ENCODE measurements at places on chromosomes 5 and 9.
A peak's percentile ranks its signal among the peaks of the same experiment; 100 is the strongest.

DNA sequence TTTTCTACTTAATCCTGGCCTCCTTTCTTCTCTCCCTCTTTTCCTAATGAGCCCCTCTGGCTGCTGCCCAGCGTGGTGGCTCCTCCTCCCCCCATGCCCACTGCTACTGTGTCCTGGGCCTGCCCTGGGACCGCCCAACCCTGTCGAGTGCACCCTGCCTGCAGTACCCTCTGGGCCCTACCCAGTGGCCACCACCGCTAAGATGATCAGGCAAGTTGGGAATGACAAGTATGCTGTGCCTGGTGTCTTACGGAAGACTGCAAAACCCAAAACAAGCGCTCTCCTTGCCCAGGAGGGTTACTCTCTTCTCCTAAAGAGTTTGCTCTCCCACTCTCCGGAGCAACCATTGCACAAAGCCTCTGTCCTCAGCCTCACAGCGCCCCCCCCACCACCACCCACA is 273.7 kb downstream of the SYK start:
- DNase-seq = peak; percentile 10

DNA sequence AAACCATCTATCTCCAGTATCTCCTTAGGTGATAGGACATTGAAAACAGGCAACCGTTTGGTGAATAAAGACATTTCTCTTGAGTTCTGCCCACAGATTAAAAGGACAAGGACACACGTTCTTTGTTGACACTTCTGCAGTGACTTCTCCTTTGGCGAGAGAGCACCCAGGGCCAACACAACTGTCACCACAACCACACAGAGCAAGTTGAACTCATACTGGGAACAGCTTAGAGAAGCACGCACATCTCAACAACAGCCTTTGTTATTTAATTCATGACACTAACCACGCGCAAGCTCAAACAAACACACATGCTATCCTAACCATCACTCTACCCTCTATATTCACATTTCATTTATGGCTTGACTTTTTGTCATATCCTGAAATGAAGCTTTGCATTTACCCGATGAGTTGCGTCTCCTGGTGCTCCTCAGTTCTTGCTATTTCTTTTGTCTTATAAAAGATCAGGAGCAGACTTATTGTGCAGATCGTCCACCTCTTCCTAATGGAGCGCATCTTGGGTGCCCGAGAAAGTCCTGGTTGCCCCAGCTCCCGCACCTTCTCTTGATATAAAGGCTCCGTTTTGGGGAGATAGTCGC is 543 bp downstream of the ST8SIA4 start:
- DNase-seq = no peak

GRCh38 chr9:1173211-1173610 is 123.1 kb downstream of the DMRT2 start:
- no peak for DNase-seq

DNA sequence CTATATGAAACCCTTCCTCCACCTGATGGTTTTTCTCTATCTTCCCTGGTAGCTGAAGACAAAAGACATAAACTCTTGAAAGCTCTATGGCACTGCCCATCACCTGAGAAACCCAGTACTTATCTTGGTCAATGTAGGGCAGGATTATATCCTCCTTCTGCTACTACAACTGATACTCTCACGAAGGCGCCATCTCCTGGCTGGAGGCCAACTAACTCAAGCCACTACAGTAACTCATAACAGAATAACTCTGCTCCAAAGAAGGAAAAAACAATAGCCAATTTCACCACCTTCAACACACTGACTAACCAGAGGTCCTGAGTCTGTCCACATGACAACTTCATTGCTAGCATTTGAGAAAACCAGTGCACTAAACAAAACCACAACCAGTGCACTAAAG is 409.2 kb downstream of the CETN3 start:
- no peak for DNase-seq

DNA sequence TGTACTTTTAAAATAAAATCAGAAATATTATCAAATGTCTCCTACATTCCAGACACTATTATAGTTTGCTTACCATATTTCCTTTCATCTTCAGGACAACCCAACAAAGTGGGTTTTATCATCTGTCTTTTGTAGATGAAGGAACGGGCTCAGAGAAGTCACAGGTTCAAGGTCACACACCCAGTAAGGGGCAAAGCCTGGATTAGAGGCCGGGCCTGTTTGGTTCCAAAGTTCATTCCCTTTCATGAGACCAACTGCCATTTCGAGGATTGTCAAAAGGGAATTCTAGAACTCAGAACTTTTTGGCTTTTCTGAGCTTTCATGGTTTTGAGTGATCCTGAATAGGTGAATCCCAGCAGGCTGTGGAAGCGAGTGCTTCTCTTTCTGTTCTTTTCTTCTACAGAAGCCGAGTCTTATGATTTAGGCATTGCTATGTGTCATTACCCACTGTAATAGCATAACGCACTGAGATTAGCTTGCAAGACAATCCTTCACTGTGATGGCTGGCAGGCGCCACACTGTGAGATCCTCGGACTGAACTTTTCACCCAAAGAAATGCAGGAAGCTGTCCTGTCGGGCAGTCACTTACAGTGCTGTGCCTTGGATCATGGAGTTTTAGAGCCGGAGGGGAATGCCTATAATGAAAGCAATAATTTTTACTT is 43.8 kb upstream of the ANKH start:
- DNase-seq = no peak

DNA sequence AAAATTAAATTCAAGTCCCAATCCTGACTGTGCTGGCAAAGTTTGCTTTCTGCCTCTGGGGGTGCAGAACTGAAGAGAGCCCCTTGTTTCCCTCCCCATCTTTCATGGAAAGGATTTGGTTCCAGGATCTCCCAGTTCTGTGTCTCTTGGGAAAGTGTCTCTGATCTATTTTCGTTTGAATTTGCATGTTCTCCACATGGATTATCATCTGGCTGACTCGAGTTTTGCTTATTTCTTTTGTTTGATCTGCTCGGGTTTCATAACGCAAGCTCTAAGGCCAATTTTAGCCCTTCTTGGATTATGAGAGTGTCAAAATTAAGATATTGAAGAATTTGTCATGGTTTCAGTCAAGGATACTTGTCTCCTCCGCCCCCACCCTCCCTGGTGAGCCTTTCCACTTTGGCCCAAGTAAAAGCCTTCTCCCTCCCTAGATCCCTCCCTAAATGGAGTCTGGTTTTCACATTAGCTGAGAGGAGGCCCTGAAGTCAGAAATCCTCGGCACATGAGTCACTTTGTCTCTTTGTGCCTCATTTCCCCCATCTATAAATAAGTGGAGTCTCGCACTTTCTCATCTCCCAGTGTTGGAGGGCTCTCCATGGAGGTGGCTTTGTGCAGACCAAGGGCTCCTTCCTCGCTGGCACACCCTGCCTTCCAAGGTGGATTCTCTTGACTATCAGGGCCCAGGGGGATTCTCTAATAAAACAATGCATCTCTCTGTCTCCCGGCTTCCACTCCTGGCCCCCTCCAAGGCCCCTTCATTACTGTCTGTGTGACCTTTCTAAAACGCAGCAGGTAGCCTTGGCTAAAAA is 17.3 kb downstream of the ADRB2 start:
- DNase-seq = no peak

All from GM10248 (cell line).